ENCODE measurements at places on chromosomes 12 and 14.

GRCh38 chr14:31075144-31075543 is 49.0 kb upstream of the STRN3 start:
- DNase-seq, result no peak
- no peaks in the 10 kb centered on the region for H3K27me3 ChIP-seq
- no peaks in the 10 kb centered on the region for H3K36me3 ChIP-seq

DNA sequence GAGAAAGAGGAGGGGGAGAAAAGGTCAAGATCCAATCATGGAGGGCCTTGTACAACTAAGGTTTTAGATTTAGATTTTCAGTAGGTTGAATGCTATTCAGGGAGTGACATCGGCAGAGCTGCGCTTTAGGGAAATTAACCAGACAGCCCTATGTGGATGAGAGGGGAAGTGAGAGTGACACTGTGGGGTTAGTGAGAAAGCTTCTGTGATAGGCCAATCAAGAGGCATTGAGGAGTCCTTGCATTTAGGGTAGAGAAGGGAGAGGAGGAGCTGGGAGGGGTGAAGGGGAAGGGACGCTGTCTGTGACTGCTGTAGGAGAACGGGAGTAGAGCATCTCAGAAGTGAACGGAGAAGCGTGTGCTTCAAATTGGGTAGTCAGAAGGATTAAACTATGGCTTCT is 3.4 kb downstream of the HSD17B6 start:
- H3K36me3 ChIP-seq, result no peaks in the 10 kb centered on the region
- H3K4me3 ChIP-seq, result no peak overlapping the region
- H3K4me1 ChIP-seq, result peaks cover 6% of the 10 kb centered on the region
- no peaks in the 10 kb centered on the region for H3K27me3 ChIP-seq

GRCh38 chr12:82876075-82876474 is 189.4 kb downstream of the TMTC2 start:
- H3K4me1 ChIP-seq, result peaks cover 12% of the 10 kb centered on the region
- no peaks in the 10 kb centered on the region for H3K27me3 ChIP-seq
- no peak overlapping the region for H3K27ac ChIP-seq
- H3K36me3 ChIP-seq, result no peaks in the 10 kb centered on the region
- no peak overlapping the region for H3K4me3 ChIP-seq

DNA sequence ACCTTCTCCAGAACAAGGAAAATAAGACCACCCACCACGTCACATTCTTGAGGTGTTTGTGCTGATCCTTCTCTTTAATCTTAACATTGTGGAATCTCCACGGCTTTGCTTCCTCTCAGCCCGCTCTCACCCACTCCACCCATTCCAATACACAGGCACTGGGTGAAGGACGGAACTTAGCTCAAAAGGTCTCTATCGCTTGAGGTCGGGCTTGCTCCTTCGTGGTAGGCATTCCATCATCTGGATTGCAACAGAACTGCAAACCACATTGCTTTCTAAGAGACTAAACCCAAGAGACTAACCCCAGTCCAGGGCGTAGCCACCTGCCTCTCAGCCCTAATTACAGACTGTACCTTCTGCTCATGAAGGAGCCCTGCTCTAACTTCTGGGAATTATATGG is 24.0 kb upstream of the MDM2 start:
- H3K36me3 ChIP-seq, result no peaks in the 10 kb centered on the region
- no peak for DNase-seq
- no peaks in the 10 kb centered on the region for H3K27me3 ChIP-seq
- H3K4me3 ChIP-seq, result no peak overlapping the region
- H3K4me1 ChIP-seq, result peaks cover 16% of the 10 kb centered on the region
- H3K27ac ChIP-seq, result no peak overlapping the region

- no peaks in the 10 kb centered on the region for H3K27me3 ChIP-seq
- no peak overlapping the region for H3K4me3 ChIP-seq
- DNase-seq, result no peak
Measured at GRCh38 chr14:104872469-104873341, 7.6 kb downstream of the CEP170B start.

- DNase-seq, result no peak
- H3K36me3 ChIP-seq, result peaks cover 20% of the 10 kb centered on the region
- no peak overlapping the region for H3K27ac ChIP-seq
- no peak overlapping the region for H3K4me3 ChIP-seq
- H3K4me1 ChIP-seq, result peaks cover 45% of the 10 kb centered on the region
Measured at GRCh38 chr14:88552876-88553275, 1.9 kb downstream of the PTPN21 start.

GRCh38 chr12:1933342-1934051 is 15.0 kb upstream of the CACNA2D4 start:
- no peaks in the 10 kb centered on the region for H3K27me3 ChIP-seq
- DNase-seq, result peak; percentile 88
- H3K4me1 ChIP-seq, result peaks cover 28% of the 10 kb centered on the region
- no peak overlapping the region for H3K27ac ChIP-seq
- H3K36me3 ChIP-seq, result no peaks in the 10 kb centered on the region

DNA sequence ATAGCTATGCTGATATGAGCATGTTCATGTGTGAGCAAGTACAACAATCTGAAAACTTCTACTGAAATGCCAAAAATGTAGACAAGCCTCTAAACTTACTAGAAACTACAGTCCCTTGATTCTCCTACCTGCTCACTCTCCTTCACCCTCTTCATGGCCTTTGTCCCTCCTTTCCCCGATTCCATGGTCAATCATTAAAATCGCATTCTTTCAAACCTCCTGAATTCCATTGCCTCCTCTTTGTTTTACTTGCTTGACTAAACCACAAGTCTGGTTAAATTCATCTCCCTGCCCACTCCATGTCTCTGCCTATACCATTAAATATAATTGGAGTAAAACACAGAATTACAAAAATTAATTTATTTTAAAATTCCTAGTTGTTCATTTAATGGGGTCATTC is 33.0 kb upstream of the SSTR1 start:
- no peak for DNase-seq
- no peaks in the 10 kb centered on the region for H3K36me3 ChIP-seq
- H3K27ac ChIP-seq, result no peak overlapping the region
- H3K4me1 ChIP-seq, result no peaks in the 10 kb centered on the region

DNA sequence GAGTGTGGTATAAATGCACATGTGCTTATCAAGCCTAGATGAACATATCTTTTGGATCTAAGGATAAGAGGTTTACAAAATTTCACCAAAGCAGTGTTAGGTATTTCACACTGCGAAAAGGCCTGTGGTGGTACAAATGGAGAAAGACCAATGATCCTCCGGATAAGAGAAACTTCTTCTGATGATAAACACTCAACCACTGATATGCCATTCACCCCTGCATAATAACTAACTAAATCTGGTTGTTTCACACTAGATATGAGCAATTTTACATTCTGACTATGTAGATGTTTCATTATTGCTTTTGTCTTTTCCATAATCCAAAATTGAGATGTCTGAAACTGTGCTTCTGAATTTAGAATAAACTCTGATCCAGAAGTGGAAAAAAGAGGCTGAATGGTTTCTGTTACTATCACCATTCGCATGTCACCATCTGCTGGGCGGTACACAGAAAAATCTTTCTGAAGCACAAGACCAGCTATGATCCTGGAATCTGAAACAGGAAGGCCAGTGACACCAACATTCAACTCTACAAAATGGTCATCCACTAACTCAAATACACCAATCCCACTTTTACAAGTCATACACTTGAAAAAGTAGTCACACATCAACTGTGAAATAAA is 1.3 kb downstream of the BBS10 start:
- no peaks in the 10 kb centered on the region for H3K36me3 ChIP-seq
- H3K4me3 ChIP-seq, result no peak overlapping the region
- H3K4me1 ChIP-seq, result peaks cover 20% of the 10 kb centered on the region
- no peaks in the 10 kb centered on the region for H3K27me3 ChIP-seq
- H3K27ac ChIP-seq, result peak overlapping the region; percentile 78
- DNase-seq, result no peak

DNA sequence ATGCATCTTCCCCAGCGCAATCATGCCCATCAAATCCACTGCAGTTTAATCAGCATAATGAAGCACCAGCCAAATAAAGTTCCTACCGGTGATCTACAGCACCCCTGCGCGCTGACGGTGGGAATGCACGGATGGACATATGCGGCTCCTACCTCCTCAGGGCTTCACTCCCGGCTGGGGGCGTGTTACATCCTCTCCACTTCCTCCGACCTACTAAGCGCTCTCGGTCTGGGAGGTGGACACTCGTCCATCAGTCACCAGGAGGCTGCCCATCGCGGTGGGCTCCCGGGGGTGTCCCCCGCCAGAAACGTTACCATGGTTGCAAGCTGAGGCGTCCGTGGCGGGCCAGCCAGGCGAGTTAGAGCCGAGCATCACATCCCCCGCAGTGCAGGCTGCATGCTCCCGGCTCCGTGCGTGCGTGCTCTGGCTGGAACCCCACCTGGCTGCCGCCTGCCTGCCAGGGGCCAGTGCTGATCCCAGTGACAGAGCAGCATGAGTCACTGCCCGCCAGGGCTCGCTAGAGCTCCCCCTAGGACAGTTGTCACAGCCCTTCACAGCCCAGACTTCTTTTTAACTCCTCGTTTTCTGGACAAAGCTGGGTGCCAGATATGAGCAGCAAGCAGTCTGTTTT is 73.0 kb downstream of the CIT start:
- H3K4me1 ChIP-seq, result peaks cover 13% of the 10 kb centered on the region
- H3K4me3 ChIP-seq, result peak overlapping the region; percentile 32
- H3K36me3 ChIP-seq, result no peaks in the 10 kb centered on the region
- H3K27ac ChIP-seq, result no peak overlapping the region
- no peaks in the 10 kb centered on the region for H3K27me3 ChIP-seq

DNA sequence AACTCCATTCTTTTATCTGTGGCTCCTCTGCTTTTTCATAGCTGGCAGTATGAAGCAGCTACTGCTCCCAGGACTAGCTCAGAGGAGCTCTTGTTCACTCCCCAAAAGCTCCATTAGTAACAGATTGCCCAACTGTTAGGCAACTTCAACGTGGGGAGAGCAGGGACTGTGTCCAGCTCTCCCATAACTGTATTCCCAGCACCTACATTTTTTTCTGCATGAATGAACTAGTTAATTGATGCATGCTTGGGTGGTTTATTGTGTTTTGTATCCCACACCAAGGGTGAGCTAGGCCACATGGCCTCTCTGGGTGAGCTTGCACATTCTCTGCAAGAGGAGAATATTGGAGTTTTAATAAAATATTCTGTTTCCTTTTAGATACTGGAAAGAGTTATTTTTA is 15.2 kb downstream of the STON2 start:
- H3K36me3 ChIP-seq, result no peaks in the 10 kb centered on the region
- no peak overlapping the region for H3K4me3 ChIP-seq
- H3K4me1 ChIP-seq, result peaks cover 6% of the 10 kb centered on the region
- no peak for DNase-seq
- no peaks in the 10 kb centered on the region for H3K27me3 ChIP-seq
- H3K27ac ChIP-seq, result no peak overlapping the region

All from vagina (tissue), 2 donors.